ENCODE measurements at places on chromosomes 1 and 21.
A peak's percentile ranks its signal among the peaks of the same experiment; 100 is the strongest.

GRCh38 chr1:29129916-29130315, 6.2 kb upstream of the TMEM200B start:
- DNase-seq, result no peak

GRCh38 chr1:203361945-203362719, 11.2 kb upstream of the FMOD start:
- no peak for DNase-seq

GRCh38 chr1:56434025-56434424, 145.3 kb downstream of the PLPP3 start:
- DNase-seq, result no peak

- peak; percentile 39 for DNase-seq
Observed at GRCh38 chr1:203144661-203145060, 17.1 kb downstream of the ADORA1 start.

- DNase-seq, result no peak
Observed at GRCh38 chr21:46040707-46041106, 57.2 kb upstream of the COL6A2 start.

DNA sequence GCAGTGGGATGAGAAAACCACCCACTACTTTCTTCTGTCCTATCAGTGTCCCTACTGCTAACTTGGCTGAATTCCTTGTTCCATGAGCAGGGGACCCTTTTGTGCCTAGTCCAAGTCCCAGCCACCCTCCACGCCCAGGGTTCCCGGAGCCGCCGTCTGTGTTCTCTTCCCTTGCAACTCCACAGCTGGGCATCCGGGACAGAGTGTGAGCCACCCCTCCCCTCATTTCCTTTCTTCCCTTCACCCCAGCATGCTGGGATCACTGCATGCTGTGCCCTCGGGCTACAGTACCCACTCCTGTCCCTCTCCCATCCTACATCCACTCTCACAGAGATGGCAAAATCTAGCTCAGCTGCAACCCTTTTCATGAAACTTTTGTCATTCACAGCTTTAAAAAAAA, 44.5 kb downstream of the PGBD5 start:
- DNase-seq, result no peak

DNA sequence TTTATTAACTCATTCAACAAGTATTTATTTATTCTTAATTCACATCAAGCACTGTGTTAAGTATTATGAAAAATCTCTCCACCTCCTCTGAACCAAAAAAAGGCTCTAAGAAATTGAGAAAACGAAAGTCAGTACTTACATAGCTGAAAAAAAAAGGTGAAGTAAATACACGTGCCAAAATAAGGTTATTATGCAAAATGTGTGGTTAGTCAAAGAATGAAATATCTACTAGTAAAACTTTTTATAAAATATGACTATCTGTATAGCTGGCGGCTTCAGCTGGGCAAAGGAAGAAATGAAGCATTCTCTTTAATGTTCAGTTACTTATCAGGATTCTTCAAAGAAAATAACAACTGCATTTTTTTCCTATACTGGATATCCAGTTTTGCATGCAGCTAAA, 35.5 kb upstream of the ASPM start:
- DNase-seq, result no peak

DNA sequence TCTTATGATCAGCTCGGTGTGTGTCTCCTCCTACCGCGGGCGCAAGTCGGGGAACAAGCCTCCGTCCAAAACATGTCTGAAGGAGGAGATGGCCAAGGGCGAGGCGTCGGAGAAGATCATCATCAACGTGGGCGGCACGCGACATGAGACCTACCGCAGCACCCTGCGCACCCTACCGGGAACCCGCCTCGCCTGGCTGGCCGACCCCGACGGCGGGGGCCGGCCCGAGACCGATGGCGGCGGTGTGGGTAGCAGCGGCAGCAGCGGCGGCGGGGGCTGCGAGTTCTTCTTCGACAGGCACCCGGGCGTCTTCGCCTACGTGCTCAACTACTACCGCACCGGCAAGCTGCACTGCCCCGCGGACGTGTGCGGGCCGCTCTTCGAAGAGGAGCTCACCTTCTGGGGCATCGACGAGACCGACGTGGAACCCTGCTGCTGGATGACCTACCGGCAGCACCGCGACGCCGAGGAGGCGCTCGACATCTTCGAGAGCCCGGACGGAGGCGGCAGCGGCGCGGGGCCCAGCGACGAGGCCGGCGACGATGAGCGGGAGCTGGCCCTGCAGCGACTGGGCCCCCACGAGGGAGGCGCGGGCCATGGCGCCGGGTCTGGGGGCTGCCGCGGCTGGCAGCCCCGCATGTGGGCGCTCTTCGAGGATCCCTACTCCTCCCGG, 1.5 kb downstream of the KCNC4 start:
- no peak for DNase-seq

DNA sequence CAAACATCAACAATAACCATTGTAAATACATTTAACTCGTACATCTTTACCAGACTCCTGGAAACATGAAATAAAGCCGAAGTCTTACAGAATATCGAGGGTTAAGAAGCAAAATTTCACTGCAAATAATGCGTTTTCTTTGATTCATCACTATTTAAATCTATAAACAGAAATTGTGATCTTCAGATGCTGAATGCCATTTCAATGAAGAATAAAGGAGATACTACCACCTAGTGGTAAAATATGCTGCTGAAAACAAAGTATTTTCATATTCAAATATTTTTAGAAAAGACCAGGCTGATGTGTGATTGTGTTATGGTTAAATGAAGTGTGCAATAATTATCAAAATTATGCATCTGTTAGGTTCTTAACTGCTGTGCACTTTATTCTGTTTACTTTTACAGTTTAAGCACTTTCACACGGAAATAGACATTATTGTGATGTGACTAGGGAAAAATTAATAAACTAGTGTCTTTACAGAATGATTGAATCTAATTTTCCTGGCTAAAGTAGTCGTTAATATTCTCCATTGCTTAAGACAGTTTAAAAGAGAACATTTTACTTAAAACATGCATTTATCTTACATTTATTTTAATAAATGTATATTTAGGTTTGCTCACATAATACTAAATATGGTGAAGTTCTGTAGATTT, 1093.1 kb downstream of the MRPL39 start:
- DNase-seq, result peak; percentile 5

DNA sequence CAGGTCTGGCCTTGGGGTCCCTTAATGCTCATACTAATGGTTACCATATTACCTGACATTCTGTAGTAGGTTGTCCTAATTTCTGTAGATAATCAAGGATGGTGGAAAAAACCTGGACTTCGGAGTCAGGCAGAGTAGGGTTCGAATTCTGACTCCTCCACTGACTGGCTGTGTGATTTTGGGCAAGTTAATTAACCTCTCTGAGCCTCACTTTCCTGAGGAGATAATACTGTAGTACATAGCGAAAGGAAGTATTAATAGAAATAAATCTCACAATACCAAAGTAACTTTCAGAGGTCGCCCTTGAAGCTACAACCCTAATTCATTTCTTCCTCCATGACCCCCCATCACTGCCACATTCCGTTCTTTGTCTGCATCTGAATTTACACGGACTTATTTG, 72.9 kb downstream of the KCNN3 start:
- DNase-seq, result no peak

GRCh38 chr21:28749536-28749935, 243.1 kb downstream of the LTN1 start:
- no peak for DNase-seq
